Activated CD4-positive, alpha-beta T cell treated with anti-CD3 and anti-CD28 coated beads, Interleukin-2, amount 10 ng/mL, durations not matched to agents 7 days and 5 days (primary cell): ENCODE measurements at places on chromosomes 13 and 19. TPM values are rescaled to one million over a fixed set of nuclear protein-coding genes. Genes with fewer than 3 reads are reported as not detected.

Gene CEACAM4
- total RNA-seq: not detected

Gene ZNF784
- 5.8 TPM for total RNA-seq

Gene CYP2A6
- total RNA-seq: not detected

Gene PTH2
- 0.52 TPM for total RNA-seq

Gene PNMA8A
- not detected for total RNA-seq

Gene ZNF534
- not detected for total RNA-seq

Gene EMC10
- 64.9 TPM for total RNA-seq

Gene SMIM24
- total RNA-seq: 0.33 TPM

Gene SPPL2B
- total RNA-seq: 96.6 TPM

Gene LENG9
- total RNA-seq: 3.8 TPM

Gene MATK
- 14.8 TPM for total RNA-seq

Gene CCDC70
- total RNA-seq: not detected

Gene GARIN5A
- total RNA-seq: not detected

Gene TYROBP
- total RNA-seq: not detected

Gene AP2S1
- 136 TPM for total RNA-seq

Gene GADD45B
- 31.2 TPM for total RNA-seq

Gene FUT1
- 0.10 TPM for total RNA-seq

Gene ERICH6B
- total RNA-seq: not detected

Gene PLVAP
- total RNA-seq: not detected

Gene MCEMP1
- not detected for total RNA-seq

Gene EPSTI1
- 120 TPM for total RNA-seq

Gene FSTL3
- total RNA-seq: 2.1 TPM

Gene GPR32
- not detected for total RNA-seq

Gene HIPK4
- total RNA-seq: not detected

Gene CDC34
- total RNA-seq: 43.7 TPM

Gene LEUTX
- not detected for total RNA-seq

Gene FFAR2
- not detected for total RNA-seq

Gene PEAK3
- 0.25 TPM for total RNA-seq

Gene WDFY2
- total RNA-seq: 12.6 TPM

Gene ACER1
- total RNA-seq: 0.81 TPM

Gene KLK14
- total RNA-seq: 0.67 TPM

Gene OR7C1
- total RNA-seq: not detected

Gene GIPC3
- total RNA-seq: 0.57 TPM

Gene CBARP
- total RNA-seq: not detected

Gene MAMSTR
- 1.1 TPM for total RNA-seq

Gene NPHS1
- not detected for total RNA-seq

Gene CYP2A7
- not detected for total RNA-seq

Gene ETV2
- total RNA-seq: 0.84 TPM

Gene MAP2K2
- total RNA-seq: 175 TPM

Gene ZNF737
- total RNA-seq: 22.5 TPM

Gene KDM4B
- total RNA-seq: 40.2 TPM

Gene LATS2
- total RNA-seq: 3.1 TPM

Gene ELOF1
- 53.9 TPM for total RNA-seq

Gene ZNF560
- total RNA-seq: not detected

Gene MAP4K1
- 282 TPM for total RNA-seq

Gene ICAM1
- total RNA-seq: 8.0 TPM

Gene ZNF134
- 15.4 TPM for total RNA-seq

Gene SHISA7
- total RNA-seq: not detected

Gene RPS16
- 2,465 TPM for total RNA-seq

Gene ZNF888
- 7.8 TPM for total RNA-seq

Gene EFNA2
- not detected for total RNA-seq

Gene GPC6
- not detected for total RNA-seq

Gene ZNF28
- 24.9 TPM for total RNA-seq

Gene AXL
- total RNA-seq: 0.20 TPM

Gene TARM1
- total RNA-seq: not detected
